HT-29 (cell line): ENCODE measurements at places on chromosomes 7 and 10. TPM values are rescaled to one million over a fixed set of nuclear protein-coding genes. Genes with fewer than 3 reads are reported as not detected.

GRCh38 chr10:88895250-88895649, 15.2 kb downstream of the STAMBPL1 start:
- no peak for DNase-seq

DNA sequence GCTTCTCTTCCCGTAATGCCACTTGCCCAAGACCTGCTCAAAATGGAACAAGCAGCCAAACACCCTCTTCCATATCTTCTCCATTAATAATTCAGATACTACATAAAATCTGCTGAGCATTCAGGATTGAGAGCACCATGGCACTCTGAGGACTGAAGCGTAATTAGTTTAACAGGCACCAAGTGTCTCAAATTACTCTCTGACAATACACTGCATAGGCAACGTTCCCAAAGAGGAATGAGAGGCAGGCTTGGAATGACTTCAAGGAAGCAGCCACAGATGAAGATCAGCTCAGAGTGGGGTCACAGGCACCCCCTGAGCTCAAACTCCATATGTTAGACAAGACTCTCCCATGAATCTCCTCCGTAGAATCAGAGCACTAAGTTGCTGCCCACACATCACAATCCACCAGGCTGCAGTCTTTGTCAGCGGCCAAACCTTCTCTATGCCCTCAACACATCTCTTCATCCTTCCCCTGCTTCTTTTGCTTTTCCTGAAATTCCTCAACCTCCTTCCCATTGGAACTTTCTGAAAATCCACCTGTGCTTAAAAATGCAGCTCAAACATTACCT, 4.7 kb upstream of the ABLIM1 start:
- DNase-seq, result no peak

DNA sequence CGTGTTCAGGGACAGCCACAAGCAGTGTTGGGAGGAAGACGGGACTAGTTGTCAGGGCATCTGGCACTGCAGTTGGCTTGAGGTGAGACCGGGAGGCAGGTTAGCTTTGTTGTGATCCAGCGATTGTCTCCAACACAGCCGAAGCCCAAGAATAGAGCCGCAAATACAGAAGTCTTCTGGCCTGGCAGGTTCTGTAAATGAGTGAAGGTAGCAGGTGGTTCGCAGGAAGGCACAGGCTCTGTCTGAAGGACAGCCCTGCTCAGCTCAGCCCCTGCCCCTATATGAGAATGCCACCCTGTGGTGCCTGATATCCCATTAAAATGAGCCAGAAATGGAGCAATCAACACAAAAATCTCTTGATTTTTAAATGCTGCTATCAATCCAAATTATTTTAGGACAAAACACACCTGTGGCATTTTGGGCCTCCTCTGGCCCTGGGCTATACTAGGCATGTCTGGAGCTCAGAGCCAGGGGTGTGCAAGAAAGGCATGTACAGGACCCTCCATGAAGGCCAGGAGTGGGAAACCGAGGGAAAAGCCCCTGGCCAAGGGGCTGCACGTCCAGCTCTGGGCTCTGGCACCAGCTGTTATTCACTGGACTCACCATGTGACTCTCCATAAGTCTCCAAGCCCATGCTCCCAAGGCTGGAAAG, 11.2 kb upstream of the C10orf71 start:
- DNase-seq, result no peak

- no peak for DNase-seq
These were observed 21.0 kb downstream of the KIAA1217 start for GRCh38 chr10:24229909-24230308.

- no peak for DNase-seq
These were observed 35.8 kb downstream of the JAKMIP3 start for GRCh38 chr10:132101529-132101928.

GRCh38 chr10:89857431-89858042, 156.1 kb downstream of the KIF20B start:
- no peak for DNase-seq

- no peak for DNase-seq
These were observed 160.7 kb downstream of the LRRTM3 start for GRCh38 chr10:67086327-67087134.

DNA sequence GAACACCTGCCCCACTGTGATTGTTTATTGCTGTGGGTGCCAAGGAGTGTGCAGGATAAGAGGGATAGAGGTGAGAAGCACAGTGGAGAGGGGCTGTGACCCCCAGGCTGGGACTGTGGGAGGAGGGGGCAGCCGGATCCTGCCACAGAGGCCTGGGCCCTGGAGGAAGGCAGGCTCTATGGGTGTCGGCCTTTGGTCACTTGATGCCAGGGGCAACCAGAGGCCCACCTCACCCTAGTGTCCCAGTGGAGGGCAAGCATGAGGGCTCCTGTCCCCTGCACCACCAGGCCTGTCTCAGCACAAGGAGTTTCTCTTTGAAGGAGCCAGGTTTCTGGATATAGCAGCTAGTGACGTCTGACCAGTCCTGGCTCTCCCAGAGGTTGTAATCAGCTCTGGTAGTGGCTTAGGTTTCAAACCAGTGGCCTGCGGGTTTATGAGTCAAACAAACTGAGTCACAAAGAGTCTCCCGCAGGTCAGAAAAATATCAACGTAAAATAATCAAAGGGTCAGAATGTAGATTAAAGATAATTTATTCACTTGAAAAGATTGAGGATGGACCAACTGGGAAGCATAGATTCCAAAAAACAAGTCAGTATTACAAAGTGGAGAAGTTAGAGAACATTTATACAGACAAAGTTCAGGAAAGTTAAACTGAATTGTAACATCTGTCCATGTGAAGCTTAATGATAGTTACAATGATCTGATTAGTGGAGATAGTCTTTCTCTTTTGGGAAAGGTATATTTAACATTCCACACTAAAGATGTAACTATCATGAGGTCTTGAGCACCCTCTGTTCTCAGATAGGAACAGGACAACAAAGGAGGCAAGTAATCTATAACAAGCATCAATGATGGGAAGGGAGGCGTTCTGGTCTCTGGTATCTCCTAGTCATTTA, 37.2 kb upstream of the ZNF488 start:
- no peak for DNase-seq

The IKZF1 gene
- total RNA-seq, result not detected in 2 replicates

The NEBL gene
- total RNA-seq, result 0.68 and 2.2 TPM in 2 replicates
